Posterior cingulate gyrus (tissue), 11 donors: ENCODE measurements at places on chromosomes 5 and 9.

- no peak for DNase-seq
These were observed 119.4 kb downstream of the CEP120 start for GRCh38 chr5:123303802-123304201.

- no peak for DNase-seq
These were observed 659.4 kb upstream of the ADAMTS16 start for GRCh38 chr5:4480528-4481349.

DNA sequence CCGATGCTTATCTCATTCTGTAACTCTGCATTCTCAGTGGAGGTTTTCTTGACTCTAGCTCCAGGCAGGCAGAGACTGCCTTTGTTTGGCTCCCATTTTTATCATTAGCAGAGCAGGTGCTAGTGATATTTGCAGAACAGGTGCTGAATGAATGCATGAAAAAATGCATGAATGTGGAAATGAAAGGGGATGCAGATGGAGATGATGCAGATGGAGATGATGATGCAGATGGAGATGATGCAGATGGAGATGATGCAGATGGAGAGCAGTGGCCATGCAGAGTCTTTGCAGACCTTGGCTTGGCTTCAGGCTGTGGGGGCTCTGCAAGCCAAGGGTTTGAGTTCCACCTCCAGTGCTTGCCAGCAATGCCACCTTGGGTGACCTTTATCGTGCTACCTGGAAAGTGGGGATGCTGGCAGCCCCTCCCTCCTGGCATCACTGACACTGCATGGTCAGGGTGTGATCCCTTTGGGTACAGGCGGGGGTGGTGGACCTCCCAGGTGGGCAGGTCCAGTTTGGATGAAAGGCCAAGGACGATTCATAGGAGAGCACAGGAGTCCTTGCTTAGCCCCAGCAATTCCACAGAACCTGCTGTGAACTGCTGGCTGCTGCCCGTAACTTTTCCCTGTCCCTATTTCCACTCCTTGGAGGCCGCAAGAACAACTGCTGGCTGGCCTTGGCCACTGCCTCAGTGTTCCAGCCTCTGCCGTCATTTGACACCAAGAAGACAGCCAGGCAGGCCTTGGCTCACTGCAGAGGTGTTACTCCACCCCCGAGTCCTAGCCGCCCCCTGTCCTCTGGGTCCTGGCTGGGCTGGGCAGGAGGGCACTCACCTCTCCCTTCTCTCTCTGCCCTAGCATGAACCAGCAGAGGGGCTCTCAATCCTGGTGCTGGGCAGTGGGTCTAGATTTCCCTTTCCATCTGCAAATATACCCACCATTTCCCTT is 33.0 kb downstream of the ERGIC1 start:
- DNase-seq, result no peak

DNA sequence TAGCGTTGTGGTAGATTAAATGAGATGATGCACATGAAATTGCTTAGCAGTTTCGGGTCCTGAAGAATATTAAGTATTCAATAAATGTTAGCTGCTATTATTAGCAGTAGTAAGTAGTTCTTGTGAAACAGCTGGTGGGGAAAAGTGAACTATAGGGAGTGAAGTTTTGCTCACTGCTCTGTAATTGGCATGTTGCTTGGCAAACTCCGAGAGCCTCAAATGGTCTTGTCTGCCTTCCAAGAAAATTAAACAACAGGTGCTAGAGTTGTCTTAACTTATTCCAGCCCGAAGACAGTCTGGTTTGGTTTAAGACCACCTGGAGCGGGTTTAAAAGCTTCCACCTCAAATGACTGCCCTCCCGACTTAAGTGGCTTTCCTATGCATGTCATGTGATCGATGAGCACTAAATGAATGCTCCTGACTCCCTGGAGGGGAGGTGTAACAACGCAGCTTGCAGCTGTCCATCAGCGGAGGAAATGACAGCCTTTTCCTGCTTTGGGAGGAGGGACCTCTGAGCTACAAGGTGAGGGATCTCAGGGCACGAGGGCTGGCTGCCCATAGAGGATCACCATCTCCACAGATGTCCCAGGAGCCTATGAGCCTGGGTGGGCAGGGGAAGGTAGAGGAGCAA is 202.9 kb upstream of the PANK3 start:
- DNase-seq, result no peak

- DNase-seq, result no peak
These were observed 4.3 kb downstream of the AQP3 start for GRCh38 chr9:33443047-33443446.

DNA sequence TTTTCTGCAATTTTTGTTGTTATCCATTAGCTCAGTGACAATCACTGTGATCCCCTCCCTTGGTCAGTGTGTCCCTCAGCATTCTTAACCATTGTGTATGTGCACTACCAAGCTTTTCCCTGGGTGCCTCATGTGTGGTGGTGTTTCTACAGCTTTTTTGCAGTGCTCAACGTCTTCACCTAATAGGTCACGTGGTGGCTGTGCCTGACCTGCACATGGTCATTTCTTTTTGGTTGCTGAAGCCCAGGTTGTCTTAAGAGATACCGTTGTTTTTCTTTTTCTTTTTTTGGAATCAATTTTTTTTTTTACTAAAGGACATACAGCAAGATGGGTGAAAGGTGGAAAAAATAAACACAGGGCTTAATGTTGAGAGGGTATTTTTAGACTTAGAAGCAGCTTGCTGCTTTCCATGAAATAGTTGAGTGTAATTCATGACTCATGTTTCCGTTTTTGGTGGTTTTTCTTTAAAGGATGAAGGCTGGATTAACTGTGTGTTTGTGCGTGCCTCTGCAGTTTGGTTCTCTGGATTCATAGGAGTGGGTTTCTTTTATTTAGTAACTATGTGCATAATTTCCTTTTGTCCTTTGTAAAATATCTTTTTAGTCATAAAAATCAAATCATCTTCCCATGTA is 22.2 kb downstream of the SH3GL2 start:
- DNase-seq, result no peak

- no peak for DNase-seq
These were observed 126.2 kb upstream of the DMRT1 start for GRCh38 chr9:715300-715699.

GRCh38 chr9:15529566-15530324 is 19.0 kb upstream of the PSIP1 start:
- no peak for DNase-seq

DNA sequence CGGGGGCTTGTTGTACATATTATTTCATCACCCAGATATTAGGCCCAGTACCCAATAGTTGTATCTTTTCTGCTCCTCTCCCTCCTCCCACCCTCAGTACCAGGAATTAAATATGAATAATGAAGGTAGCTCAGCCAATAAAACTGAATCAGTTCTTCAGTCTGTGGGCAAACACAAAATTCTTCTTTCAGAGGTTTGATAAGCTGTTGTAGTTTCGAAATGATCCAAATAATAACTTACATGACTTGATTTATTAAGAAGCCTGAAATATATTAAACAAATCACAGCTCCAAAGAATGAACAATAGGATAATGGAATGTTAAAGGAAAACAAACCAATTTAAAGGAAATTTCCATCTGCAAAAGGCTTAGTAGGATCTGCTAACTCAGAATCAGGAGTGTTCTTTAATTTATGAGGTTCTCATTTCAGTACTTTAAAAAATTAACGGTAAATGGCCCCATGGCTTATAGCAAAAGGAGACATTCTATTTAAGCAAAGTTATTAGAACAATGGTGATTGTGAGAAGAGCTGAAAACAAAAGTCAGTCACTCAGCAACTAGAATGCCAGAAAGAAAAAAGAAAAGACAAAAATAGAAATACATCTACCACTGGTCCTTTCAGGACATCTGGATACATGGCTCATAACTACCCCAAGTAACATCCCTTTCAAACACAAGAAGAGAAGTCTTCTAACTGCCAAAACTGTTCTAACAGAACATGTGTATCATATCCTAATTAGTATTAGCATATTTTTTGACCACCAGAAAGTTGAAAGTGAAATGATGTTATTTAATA is 62.4 kb downstream of the NR3C1 start:
- DNase-seq, result no peak
